NCI-H1694 treated with DMSO at 0.1 percent for 48 hours (cell line): ENCODE measurements at places on chromosomes 12 and 14.

GRCh38 chr14:94601884-94602391, 10.3 kb upstream of the SERPINA3 start:
- DNase-seq: no peak

DNA sequence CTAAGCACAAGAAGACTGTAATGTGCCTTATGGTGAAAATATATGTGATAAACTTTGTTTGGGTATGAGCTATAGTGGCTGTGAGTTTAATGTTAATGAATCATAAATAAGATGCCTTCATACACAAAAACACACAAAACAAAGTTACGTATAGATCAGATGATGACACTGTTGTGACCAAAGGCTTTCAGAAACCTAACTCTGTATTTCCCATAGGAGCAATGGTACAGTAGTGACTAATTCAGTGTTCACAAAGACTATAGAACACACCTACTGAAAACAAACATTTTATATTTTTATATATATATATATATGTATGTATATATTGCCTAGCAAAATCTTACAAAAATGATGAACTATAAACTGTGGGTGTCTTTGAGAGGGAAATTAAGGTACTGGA, 393.8 kb upstream of the DCN start:
- DNase-seq: no peak

DNA sequence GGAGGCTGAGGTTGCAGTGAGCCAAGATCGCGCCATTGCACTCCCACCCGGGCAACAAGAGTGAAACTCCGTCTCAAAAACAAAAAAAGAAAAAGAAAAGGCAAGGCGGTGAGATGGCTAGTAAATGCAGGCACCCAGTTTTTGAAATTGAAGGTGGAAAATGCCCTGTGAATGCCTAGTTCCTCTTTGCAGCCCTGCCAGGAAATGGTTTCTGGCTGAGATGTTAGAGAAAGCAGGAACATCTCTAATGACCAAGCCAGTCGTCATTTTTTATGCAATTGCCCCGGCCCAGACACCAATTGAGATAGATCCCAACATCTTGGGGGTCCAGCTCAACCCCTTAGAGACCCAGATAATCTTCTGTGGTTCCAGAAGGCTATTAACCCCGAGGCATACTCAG, 17.0 kb downstream of the SLC8A3 start:
- DNase-seq: no peak

- peak; percentile 82 for DNase-seq
These were observed 241.2 kb downstream of the RBM19 start for GRCh38 chr12:113724794-113725556.

- DNase-seq: no peak
These were observed 2.1 kb downstream of the STK38L start for GRCh38 chr12:27246141-27246540.

- no peak for DNase-seq
These were observed at the start of gene KRT83 for GRCh38 chr12:52320784-52321400. Gene KRT83, minus strand, starts transcription at chr12:52321398. Its CDS starts 63 bp downstream, at chr12:52321335.
